ENCODE measurements at places on chromosomes 4 and X.

DNA sequence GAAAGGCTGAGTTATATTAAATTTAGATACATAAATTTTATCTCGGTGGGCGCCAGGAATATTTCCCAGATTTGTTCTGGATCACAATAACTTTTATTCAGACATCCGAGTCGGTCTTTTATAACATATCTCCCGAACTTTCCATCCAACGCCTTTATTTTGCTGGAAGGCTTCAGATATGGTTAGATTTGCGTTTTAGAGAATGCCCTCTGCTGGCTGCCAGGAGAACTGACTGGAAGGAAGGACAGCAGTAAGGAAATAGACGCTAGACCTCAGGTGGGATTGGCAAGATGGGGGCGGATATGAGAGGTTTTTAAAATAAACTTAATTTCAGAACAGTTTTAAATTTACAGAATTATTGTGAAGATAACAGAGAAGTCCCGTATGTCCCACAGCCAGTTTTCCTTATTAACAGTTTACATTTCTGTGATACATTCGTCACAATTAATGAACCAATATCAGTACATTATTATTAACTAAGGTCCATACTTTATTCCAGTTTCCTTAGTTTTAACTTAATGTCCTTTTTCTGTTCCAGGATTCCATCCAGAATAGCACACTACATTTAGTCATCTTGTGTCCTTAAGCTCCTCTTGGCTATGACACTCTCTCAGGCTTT lies 4.6 kb upstream of the KANTR start:
- DNase-seq = no peak

DNA sequence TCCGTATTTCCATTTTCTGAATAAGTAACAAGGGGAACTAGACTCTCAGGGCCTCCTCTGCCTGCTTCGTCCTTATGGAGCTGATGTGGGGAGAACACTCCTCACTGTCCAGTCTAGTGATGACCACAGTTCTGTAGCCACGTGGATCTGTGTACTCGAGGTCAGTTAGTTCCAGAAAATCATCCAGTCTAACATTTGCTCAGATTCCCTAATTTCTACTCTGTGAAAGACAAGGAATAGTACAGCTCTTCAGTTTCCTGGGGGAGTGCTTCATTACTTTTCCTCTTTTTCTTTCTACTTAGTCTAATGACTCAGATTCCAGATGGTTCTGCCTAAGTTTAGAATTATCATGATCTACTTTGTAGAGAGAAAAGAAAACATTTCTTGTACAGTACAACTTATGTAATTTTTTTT lies 82.6 kb downstream of the SORBS2 start:
- no peak for DNase-seq

GRCh38 chrX:13733506-13733905 lies 914 bp downstream of the TRAPPC2 start:
- DNase-seq = no peak

- no peak for DNase-seq
Measured at GRCh38 chr4:152680988-152681603, 1.3 kb upstream of the TMEM154 start.

DNA sequence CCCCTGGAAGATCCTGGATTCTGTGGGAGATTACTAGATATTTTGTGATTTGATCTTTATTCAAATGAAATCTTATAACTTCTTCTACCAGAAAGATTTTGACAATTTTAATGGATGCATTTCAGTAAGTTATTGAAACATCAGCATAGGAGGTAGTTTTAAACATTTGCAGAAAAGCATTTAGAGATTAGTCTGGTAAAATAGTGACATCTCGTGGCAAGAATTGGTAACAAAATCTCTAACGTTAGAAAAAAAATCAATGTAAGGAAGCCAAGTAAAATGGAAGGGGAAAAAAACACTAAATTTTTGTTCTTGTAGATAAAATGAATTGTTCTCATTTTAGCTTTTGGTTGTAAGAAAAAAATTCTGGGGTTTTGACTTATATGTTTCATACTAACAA lies 73.3 kb downstream of the TASL start:
- no peak for DNase-seq

DNA sequence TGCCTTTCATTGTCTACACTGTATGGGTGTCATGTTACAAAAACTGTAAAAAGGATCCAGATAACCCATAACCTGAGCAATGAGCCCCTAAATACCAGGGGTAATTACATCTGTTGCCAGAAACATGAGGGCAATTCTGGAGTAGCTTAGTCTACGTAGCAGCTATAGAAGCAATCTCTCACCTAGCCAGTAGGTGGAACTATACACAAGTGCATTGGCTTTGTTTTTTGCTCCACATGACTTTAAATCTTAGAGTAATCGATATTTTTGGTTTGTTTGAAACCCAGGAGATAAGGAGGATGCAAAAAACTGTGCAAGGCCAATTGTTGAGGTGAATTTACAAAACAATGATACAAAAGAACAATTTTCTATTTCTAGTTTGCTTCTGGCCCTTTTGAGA lies 57.5 kb downstream of the GPR82 start:
- no peak for DNase-seq

DNA sequence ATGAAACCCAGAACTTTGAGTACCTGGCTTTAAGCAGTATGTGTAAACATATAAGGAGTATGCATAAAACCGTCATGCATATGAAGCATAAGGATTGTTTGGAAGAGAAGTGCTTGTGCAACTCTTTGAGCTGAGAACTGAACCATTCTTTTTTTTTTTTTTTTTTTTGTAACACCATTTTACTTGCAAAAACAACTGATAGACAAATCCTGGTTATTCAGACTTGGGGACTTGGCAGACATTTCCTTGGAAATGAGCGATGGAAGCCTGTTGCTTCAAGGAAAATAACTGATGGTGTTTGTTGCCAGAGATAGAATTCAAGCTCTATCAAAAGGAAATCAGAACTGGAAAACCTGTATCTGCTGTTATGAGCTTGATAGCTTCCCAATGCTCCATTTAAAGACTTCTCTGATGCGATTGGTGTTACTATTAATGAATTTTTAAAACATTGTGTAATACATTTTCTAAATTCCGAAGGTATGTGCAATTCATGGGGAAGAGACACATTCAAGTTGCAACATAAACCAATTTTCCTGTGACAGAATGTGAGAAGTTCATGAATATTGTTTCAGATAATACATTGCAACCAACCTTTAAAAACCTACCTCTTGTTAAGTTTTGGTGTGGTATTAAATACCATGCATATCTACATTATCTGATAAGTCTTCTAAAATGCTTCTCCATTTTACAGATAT lies 47.0 kb upstream of the FAT1 start:
- DNase-seq = no peak

- no peak for DNase-seq
Measured at GRCh38 chr4:187724456-187724855, 271.1 kb upstream of the ZFP42 start.

GRCh38 chr4:152304220-152304619 lies 231.7 kb downstream of the FBXW7 start:
- no peak for DNase-seq

DNA sequence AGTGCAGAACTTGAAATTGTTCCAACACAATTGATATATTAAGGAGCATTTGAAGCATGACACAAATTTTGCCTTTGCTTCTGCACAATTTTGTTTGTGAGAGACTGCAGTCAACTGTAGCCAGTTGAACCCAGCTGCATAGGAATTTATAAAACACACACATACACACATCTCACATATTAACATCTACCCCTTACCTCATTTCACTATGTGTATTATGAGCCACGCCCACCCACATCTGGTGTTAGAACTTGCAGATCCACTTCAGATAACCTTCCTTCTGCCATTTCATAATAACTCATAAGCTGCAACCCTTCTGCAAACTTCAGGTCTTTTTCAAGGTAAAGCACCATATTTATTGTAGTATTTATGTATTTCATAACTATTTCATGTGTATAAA lies 188.1 kb upstream of the WDFY3 start:
- DNase-seq = no peak

GRCh38 chr4:138255917-138256597 lies 13.9 kb upstream of the SLC7A11 start:
- no peak for DNase-seq

GRCh38 chr4:109729117-109729717 lies 653 bp downstream of the PLA2G12A start:
- no peak for DNase-seq

DNA sequence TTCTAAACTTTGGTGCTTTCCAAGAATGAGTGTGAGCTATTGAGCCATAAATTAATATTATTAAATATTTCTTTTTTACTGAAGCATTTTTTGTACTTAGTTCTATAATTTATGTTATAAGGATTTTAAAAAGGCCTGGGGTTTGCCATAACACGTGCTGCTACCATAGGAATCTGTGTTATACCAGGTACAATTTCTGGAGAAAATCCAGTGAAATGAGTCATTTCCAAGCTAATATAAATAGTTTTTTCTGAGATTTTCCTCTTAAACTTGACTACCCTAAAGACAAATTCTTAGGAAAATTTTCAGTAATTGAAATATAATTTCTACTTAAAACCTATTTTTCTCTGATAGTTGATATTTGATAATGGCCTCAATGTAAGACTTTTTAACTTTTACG lies 130.8 kb downstream of the TLL1 start:
- no peak for DNase-seq

DNA sequence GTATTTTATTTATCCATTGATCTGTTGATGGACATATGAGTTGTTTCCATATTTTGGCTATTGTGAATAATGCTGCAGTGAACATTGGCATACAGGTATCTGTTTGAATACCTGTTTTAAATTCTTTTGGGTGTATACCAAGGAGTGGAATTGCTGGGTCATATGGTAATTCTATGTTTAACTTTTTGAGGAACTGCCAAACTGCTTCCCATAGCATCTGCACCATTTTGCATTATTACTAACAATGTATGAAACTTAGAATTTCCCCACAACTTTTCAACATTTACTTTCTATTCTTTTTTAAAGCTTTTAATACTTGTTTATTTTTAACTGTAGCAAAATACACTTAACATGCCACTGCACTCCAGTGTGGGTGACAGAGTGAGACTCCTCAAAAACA lies 57.0 kb upstream of the MSN start:
- no peak for DNase-seq

- no peak for DNase-seq
Measured at GRCh38 chr4:122879001-122879400, 43.4 kb downstream of the NUDT6 start.

DNA sequence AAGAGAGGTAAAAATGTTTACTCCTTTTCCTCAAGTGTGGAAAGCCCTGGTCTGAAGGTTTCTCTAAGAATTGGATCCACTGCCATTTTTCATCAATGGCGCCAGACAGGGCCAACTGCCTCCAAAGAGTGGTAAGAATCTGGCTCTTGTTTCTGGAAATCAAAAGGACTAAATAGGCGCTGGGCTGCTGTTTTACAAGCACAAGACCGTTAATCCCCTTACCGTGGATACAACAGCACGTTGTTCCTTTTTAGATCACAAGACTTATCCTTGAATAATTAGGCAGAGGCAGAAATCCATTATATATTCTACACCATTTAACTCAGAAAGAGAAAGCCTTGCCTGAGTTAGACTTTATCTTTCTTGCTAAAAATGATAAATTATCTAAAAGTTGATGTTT lies 10.6 kb downstream of the CLTRN start:
- DNase-seq = no peak

GRCh38 chr4:7786040-7786439 lies 153.6 kb downstream of the AFAP1 start:
- no peak for DNase-seq

GRCh38 chr4:26094076-26094475 lies 180.1 kb downstream of the SMIM20 start:
- DNase-seq = no peak

GRCh38 chr4:112952313-112952700 lies 97.1 kb upstream of the ANK2 start:
- DNase-seq = no peak

DNA sequence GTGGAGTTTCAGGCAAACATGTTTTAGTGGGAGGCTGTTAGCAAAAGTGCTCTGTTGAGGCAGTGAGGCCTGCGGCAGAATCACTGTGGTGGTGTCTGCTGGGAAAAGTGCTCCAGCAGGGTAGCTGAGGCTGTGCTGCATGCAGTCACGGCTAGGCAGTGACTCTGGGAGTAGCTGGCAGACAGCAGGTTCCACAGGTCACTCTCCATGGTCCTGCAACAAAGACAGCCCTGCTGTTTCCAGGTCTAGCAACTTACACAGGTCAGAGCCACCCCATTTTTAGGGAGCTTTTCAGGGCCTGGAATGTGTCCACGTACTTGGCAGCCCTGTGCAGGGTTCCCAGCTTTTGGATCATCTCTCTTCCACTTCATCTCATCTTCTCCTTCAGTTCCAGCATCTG lies 184.3 kb downstream of the NAA11 start:
- no peak for DNase-seq

- DNase-seq = no peak
Measured at GRCh38 chrX:100864657-100865391, 9.3 kb downstream of the NOX1 start.

GRCh38 chr4:79723507-79723906 lies 315.5 kb upstream of the GK2 start:
- DNase-seq = no peak

DNA sequence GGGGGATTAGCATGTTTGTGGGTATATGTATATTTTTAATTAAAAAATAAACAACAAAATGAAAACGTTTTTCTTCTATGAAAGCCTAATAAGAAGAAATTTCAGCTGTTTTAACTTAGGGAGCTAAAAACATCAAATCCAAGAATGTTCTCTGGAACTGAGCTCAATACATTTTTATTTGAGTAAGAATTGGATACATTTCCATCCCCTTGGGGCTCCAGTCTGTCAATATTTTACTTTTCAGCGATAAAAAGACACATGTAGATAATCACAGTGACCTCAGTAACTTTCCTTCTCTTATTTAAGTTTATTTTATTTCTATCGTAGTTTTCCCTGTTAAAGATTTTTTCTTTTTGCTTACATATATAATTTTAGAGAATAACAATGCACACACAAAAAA lies 59.3 kb downstream of the ELOVL6 start:
- no peak for DNase-seq

DNA sequence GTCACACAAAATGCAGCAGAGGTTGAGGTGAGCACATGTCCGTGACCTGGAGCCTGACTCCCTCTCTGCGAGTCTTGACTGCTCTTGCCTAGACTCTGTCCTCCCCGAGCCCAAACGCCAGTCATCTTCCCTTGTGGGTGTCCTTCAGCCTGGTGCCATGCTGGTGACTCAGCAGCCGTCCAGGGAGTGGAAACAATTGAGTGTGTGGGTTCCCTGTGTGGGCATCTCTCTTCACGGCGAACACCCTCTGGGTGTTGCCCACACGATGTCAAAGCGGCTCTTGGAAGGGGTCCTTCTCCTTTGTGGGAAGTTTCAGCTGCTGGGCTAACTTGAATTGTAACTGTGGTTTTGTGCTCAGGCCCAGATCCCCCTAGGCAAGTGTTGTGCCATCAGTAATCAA lies 17.5 kb upstream of the MSANTD1 start:
- no peak for DNase-seq

DNA sequence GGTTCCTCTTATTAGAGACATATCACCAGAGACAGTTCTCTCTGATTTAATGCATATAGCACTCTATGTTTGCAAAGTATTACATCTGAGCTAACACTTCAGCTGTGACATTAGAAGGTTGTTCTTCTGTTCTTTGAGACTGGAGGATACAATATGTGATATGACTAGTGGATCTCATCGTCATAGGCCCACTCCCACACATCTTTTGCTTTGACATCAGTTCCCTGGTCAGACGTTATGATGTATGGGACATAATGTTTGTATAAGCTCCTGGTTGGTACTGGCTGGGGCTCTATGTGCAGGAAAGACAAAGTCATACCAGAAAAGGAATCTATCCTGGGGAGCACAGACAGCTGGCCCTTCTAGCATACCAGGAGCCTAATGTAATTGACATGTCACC lies 57.7 kb upstream of the MAML3 start:
- no peak for DNase-seq

GRCh38 chr4:6868386-6868785 lies 41.2 kb upstream of the TBC1D14 start:
- DNase-seq = no peak

All from activated T-cell treated with anti-CD3 and anti-CD28 coated beads, Interleukin-2, amount 50 U/mL, for 48 hours (primary cell).